ENCODE measurements at places on chromosomes 12 and 14. TPM values are rescaled to one million over a fixed set of nuclear protein-coding genes. Genes with fewer than 3 reads are reported as not detected.

LYZ gene
- total RNA-seq: 38.7 TPM

DNA sequence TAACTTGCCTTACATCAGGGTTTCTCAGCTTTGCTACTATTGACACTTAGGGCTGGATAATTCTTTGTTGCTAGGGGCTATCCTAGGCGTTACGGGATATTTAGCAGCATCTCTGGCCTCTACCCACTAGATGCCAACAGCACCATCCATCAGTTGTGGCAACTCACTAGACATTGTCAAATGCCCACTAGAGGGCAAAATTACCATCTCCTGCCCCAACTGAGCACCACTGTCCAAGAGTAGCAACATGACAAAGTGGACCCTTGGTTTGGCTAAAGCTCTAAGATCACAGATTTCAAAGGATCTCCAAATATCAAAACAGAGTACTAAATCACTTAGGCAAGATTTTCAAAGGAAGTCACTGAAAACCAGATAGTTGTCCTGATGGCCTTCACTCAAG, 251.7 kb upstream of the TBX3 start:
- DNase-seq: no peak

DNA sequence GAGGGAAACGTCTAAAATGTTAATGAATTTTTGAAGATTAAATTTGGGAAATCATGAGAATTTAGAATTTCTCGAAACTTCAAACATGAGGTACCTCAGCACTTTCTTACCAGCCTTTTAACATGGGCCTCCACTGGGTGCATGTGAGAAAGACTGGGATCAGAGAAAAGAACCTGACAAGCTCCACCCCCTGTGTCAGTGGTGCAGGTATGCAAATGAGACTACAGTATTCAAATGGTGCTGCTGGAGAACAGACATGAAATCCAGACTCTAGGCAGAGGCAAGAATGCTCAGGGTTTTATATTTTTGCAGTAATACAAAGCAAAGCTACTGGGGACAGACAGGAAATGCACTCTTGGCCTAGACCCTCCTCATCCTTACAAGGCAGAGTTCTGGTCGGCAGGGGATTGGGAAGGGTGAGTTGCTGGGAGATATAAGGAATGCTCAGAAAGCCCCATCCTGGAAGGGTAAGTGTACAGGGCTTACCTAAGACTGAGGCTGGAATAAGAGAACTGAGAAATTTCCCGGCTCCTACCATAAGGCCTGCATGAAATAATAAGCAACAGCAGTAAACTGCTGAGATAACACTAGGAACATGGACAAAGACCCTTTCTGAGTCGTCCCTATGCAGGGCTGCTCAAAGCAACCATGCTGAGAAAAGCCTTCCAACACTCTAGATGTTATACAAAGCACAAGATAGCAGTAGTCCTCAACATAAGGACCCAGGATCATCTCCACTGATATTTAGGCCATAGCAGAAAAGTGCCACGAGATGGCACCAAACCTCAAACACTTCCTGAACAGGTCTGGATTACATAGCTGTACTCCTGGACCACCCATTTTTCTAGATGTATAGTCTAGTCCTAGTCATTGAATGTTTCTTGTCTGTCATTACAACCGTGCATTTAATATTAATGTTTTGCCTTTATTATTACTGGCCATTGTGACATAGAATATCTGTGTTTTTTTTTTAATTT, 260.8 kb downstream of the RASSF9 start:
- peak; percentile 39 for DNase-seq

- DNase-seq: no peak
Measured at GRCh38 chr12:40336573-40337199, 111.9 kb downstream of the LRRK2 start.

RPGRIP1 gene
- total RNA-seq: 0.39 TPM

PRPH gene
- 0.49 TPM for total RNA-seq

DNA sequence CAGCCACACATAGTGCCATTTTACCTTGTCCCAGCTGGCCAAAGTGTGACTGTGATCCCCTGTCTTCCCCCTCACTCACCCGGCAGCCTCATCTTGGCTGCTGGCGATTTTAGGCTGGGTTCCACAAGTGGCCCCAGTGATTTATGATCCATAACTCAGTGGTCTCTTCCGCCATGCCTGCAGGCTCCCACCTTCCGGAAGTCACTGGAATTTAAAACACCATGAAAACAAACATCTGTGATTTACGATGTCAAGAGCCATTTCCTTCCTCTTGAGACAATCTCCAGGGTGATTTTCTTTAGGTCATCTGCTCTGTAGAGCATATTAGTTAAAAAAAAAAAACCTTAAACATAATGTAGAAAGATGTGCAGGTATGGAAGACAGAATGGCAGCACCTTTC, 282.3 kb downstream of the CACNA1C start:
- no peak for DNase-seq

DNA sequence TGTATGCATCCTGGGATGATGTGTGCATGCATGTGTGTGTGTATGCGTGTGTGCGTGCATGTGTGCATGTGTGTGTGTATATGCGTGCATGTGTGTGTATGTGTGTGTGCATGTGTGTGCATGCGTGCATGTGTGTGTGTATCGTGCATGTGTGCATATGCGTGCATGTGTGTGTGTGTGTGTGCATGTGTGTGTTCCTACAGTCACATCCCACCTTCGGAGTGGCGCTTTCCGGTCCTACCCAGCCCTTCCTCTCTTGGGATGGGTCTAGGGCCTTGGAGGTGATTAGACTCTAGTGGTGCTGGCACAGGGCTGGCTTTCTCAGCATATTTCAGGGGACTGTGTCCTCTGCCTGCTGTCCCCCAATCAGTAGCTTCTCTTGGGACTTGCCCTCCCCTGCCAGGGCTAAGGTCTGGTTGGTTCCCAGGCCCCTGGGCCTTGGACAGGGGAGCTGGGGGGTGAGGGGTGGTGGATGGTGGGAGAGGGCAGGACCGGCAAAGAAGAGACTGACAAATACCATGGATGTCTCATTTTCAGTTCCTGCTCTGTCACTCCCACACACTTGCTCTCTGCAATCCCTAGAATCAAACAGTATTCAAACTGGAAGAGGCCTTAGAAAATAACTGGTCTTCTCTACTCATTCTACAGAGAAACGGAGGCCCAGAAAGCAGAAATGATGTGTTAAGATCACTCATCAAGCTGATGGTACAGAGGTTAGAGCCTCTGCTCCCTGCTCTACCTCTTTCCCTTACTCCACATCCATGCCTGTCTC, 21.9 kb upstream of the FAIM2 start:
- DNase-seq: no peak

- no peak for DNase-seq
Measured at GRCh38 chr12:52259657-52260243, 14.7 kb upstream of the KRT86 start.

GRCh38 chr14:59202031-59202430, 13.6 kb downstream of the DAAM1 start:
- no peak for DNase-seq

DNA sequence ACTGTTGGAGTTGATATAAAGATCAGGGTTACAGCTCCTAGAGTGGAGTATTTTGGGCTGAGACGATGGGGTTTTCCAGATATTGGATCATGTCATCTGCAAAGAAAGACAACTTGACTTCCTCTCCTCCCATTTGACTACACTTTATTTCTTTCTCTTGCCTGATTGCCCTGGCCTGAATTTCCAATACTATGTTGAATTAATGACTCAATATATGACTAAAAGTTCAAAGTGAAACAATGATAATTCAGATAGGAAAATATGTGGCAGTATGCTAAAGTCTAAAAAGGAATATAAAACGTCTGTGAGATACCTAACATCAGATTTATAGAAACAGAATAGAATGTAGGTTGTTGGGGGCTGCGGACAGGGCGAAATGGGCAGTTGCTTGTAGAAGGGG, 72.2 kb downstream of the BHLHE41 start:
- DNase-seq: no peak

TGFB3 gene
- 405 TPM for total RNA-seq

All from aorta (tissue), 5 donors.